ENCODE measurements at places on chromosomes 4 and X.

DNA sequence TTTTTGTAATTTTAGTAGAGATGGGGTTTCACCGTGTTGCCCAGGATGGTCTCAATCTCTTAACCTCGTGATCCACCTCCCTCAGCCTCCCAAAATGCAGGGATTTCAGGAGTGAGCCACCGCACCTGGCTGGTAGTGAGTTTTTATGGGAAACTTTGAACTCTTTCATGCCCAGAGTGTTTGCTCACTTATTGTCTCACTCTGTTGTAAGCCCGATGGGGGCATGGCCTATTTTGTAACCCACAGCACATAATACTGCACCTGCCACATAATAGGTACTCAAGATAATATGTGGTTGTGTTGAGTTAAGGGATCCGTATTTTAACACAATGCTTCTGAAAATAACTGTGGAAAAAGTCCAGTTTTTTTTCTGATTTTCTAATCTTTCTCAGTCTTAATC, 109.6 kb upstream of the GIMD1 start:
- no peak for DNase-seq

DNA sequence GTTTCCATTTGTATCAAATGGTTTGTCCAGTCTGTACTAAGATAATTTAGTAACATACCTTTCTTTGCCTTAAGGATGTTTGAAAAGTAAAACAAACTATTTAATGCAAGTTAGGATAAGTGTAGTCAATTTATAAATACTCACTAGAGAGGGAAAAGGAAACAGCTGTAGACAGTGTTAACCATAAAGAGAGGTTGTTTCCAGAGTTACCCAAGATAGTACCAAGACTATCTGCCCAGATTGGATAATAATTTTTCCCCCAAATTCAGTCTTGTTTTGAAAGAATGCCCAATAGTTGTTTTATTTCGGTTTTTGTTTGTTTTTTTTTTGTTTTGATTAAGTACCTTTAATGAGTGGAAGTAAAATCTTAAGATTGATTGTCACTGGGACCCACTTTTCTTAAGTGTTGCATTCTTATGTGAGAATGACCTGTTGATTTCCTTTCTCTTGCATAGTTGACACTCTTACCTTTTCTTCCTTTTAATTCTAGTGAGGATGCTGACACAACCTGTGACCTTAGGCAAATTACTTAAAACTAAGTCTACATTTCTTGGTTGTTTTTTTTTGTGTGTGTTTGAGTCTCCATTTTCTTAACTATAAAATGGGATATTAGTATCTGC, 12.8 kb downstream of the AFF1 start:
- no peak for DNase-seq

- no peak for DNase-seq
These were observed 11.2 kb downstream of the C1QTNF7 start for GRCh38 chr4:15438939-15439524.

- no peak for DNase-seq
These were observed 86.6 kb downstream of the RTL5 start for GRCh38 chrX:72045141-72045540.

Data from CD4-positive, alpha-beta T cell treated with Interleukin-6 at 100 ng/mL for 8 hours (primary cell).